ENCODE measurements at places on chromosomes 3 and 15.

DNA sequence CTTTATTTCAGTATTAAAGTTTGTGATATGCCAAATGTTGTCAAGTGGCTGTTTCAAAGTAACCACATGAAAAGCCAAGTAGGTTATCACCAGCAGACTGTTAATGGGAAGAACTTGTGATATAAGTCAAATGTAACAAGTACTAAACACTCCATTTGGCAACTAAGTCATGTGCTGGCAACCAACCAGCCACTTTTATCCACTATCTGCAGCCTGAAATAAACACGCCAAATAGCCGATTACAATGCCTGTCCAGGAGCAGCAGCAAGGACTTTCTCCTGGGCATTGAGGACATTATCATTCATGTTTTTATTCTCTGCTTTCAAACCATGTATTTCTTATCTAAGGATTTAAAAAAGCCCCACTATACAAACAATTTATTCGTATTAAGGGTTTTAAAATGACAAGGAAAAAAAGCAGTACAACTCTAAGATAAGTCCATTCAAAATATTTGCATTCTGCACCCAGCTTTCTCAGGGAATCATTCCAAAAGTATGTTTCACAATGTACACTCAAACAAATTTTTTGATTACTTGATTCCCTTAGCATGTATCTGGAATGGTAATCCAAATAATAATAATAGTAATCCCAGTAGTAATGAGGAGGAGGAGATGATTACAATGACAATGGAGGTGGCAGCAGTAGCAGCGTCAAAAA is 448.6 kb downstream of the ERC2 start:
- DNase-seq: no peak

DNA sequence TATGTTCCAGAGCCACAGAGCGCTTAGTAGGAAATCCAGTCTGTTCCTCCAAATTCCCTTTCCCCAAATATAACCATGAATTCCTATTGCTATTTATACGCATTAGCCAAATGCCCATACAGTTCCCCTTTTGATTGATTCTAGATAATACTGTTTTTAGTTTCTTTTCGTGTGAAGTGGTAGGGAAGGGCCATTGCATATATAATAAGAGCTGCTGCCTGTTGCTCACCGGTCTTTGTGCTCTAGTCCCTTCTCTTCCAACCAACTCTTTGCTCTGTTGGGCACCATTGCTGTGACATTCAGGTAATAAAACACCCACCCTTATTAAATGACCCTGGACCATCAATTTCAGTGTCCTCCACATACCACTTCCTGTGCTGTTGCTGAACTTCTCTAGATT is 379.9 kb upstream of the KCNMB2 start:
- DNase-seq: no peak

DNA sequence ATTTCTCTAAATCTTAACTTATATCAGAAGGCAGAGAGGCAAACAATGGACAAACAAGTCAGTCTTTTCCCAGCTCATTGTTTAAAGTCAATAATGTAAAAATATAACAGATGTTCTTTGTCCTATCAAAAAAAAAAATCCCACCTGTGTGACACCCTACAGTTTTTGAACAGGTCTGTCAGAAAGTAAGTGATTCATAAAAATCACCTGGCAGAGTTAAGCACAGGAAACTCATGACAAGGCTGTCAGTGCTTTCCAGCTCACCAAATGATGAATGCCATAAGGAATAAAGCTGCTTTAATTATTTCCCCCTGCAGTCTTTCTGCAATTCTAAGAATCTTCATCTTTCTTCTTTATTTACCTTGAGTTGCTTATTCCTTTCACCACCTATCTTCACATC is 30.3 kb downstream of the ROBO1 start:
- no peak for DNase-seq

- no peak for DNase-seq
These were observed 298.2 kb downstream of the UBE2E2 start for GRCh38 chr3:23501201-23501802.

DNA sequence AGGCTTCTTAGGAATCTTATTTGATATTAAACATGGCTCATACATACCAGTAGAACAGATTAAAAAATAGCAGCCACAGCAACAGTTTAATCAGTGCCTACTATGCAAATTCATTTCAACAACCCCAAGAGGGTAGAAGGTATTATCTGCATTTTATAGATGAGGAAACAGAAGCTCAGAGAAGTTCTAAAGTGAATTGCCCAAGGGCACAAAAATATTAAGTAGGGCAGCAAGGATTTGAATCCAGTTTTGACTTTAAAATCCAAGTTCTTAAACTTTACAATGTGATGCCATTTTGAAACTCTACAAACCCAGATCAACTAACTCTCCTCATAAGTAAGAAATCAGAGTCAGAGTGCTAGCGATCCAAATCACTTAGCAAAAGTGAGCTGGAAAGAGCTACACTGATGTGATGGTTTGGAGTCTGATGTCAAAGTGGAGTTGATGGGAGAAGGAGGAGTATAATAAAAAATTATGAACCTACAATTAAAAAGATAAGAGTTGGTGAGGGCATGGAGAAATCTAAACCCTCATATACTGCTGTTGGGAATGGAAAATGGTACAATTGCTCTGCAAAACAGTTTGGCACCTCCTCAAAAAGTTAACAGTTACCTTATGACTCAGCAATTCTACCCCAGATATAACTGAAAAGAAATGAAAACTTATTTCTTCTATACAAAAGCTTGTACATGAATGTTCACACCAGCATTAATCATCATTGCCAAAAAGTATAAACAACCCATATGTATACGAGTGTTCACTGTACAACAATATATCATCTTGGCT is 51.0 kb upstream of the PLXND1 start:
- no peak for DNase-seq

- no peak for DNase-seq
These were observed 169.0 kb downstream of the GHSR start for GRCh38 chr3:172279191-172279640.

DNA sequence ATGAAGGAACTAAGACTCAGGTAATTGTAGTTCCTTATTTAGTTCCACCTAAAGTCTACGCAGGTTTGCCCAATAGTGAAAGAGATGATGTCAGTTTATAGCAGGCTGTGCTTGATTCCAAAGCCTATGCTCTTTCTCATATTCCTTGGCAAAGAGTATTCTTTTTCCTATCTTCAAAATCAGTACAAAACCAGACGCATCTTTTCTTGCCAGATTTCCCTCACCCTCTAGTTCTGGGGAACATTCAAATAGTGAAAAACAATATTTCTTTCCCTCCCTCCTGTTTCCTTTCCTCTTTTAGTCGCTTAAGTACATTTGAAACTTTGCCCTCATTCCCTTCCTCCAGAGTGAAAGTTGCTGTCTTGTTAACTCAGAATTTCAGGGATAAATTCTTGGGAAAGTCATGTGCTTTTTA is 134.6 kb upstream of the PDZRN3 start:
- no peak for DNase-seq

DNA sequence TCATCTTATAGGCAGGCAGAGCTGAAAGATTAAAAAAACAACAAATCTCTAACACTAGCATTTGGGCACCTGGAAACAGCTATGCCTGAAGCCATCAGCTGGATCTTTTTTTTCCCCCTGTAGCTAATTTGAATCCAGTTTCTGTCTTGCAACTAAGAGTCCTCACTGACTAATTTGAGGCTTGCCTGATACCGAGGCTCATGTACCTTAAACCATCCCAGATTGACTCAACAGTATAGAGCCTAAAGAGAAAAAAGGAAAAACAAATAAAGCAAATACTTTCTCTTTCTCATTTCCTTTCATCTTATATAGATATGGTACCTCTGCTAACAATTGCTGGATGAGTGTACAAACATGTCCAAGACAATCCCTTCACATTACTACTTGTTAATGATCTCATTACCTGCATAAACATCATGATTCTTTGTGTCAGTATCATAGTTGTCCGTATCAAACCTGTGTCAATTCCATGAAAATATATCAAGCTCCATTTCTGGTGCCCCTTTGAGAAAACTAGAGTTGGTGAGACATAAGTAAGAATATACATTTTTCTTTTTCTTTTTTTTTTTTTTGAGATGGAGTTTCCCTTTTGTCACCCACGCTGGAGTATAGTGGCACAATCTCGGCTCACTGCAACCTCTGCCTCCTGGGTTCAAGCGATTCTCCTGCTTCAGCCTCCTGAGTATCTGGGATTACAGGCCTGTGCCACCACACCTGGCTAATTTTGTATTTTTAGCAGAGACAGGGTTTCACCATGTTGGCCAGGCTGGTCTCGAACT is 43.1 kb downstream of the BHLHE40 start:
- DNase-seq: no peak

DNA sequence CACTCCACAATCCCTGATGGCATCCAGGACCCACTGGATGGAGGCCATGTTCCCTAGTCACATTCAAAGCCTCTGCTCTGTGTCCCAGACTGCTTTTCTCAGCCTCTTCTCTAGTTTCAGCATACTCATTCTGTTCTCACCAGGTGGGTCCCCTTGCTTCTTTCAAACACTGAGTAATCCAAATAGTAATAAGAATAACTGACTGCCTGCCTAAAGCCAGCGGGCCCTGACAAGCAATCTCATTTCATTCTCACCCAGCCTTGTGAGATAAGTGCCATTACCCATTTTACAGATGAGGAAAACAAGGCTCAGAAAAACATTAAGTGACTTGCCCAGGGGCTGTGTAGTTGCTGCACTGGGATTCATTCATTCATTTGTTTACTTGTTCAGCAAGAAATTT is 25.4 kb downstream of the MAPKAPK3 start:
- no peak for DNase-seq

DNA sequence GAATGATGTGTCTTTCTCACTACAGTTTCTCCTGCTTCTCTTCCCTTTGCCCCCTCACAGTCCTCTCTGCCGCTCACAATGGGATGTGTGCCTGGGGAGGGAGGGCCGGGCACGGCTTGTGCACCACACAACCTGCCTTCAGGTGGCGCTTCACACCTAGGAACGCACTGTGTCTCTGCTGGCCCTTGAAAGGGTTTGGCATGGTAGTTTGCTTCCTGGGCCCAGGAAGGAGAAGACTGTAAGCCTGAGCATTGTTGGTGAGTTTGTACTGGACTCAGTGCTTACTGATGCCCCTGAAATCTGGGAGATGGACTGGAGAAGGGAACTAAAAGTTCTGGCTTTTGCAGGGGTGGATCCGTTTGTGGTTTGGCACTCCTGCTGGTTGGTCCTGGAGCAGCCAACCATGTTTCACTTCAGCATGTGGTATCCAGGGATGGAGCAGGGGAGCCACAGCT is 9.2 kb downstream of the ALPK3 start:
- DNase-seq: no peak

DNA sequence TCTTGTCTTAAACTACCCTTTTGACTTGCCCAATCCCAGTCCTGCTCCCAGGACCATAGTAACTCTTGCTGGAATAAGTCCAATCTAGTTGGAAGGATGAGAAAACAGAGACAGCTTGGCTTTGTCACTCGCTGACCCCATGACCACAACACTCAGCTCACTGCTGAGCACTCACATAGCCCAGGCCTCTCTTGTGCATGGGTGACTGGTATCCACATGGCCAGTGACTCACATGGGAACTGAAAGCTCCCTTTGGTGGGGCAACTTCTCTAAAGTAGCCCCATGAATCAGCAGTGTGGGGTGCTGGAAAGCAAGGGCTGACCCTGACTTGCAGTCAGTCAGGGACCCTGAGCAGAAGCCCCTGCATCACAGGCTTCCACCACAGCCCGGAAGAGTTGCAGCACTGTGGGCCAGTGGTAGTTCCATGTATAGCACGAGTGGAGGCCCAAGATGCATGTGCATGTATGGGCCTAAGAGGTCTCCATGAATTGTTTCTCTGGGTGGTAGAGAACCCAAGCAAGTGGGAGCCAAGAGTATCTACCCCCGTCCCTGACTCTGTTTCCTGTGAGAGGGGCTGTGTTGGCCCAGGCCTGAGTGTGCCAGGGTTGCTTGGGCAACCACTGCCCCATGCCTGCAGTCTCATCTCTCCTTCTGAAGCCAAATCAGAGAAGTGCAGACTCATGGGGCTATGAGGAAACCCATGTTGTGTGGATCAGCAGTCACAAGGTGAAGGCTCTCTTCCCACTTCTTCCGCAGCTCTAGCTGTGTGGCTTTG is 62.1 kb upstream of the XCR1 start:
- DNase-seq: no peak

GRCh38 chr15:99335508-99335907 is 84.2 kb downstream of the LRRC28 start:
- no peak for DNase-seq
